ENCODE measurements at places on chromosomes 6 and 20. TPM values are rescaled to one million over a fixed set of nuclear protein-coding genes. Genes with fewer than 3 reads are reported as not detected.
A peak's percentile ranks its signal among the peaks of the same experiment; 100 is the strongest.

Gene SOX18
- total RNA-seq: not detected

Gene ENPP1
- total RNA-seq: not detected

Gene COL9A1
- not detected for total RNA-seq

Gene HMGCLL1
- not detected for total RNA-seq

Gene EYS
- total RNA-seq: not detected

Gene TFAP2C
- not detected for total RNA-seq

Gene PERP
- total RNA-seq: 4.4 TPM

Gene CFAP61
- not detected for total RNA-seq

Gene TNXB
- 2.9 TPM for total RNA-seq

Gene OR2H1
- total RNA-seq: not detected

DNA sequence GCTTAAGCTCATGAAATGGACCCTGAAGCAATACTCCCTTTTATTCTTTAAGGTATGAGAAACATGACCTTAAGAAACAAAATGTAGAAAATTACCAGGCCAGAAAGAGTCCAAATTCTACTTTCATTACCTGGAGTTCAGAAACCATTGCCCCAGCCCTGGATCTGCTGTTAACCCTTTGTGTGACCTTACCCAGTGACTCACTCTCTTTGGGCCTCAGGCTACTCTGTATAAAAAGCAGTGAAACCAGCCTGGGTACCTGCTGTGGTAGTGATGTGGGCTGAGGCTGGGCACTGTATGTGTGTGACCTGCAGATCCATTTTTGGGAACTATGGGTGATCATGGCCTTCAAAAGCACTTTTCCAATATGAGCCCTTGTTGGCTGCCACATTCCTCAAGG lies 47.2 kb downstream of the SLC9A8 start:
- no peak for DNase-seq

- no peak for DNase-seq
Observed at GRCh38 chr6:14283600-14284235, 166.1 kb downstream of the CD83 start.

DNA sequence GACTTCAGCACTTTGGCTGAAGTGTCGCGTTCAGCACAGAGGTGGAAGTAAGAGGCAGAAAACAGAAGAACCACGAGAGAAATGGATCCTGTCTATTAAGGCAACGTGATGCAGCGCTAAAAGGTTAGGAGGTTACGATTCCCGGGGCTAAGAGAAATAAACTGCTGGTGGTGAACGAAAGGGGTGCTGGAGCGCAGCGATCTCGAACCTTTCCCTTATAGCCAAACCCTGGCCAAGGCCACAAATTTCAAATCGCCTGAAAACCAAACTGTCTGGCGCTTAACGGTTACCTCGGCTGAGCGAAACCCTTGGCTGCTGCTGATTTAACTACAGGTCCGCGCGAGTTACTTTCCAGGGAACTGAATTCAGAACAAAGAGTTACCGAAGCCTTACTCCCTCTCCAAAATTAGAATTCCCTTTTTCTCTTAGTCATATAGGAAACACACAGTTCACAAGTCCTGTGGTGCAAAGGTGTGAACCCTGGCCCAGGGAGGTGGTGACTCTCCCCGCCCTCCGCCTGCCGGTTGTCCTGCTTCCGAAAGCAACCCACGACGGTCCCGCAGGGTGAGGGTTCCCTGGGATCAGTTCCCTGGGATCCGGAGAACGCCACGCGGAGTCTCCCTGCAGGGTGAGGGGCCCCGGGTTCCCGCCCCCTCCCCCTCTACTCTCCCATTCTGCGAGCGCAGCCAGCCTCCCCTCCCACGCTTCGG lies 1.3 kb upstream of the SLC35D3 start:
- DNase-seq: peak; percentile 26

DNA sequence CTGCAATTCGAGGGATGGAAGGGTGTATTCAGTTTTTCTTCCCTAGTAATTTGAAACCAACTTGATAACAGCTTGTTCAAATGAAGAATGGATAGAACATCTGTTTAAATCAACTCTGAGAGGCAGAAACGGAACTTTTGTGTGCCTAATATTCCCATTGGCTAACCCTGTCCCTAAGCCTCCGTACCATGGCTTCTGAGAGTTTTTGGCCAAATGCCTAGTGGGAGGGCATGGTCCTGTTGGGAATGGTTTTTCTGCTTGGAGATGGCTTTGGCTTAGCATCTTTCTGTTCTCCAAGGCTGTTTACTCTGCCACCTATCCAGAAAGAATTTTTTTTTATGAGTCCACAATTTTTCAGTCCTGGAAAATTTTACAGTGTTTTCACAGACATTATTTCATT lies 126.7 kb upstream of the MLIP start:
- DNase-seq: no peak

GRCh38 chr6:75206576-75207342 lies 906 bp upstream of the COL12A1 start:
- DNase-seq: no peak

GRCh38 chr6:138225953-138226352 lies 7.7 kb upstream of the PBOV1 start:
- no peak for DNase-seq

GRCh38 chr6:167654389-167654788 lies 172.3 kb upstream of the AFDN start:
- no peak for DNase-seq

- no peak for DNase-seq
Observed at GRCh38 chr20:50194422-50194830, 3.8 kb downstream of the CEBPB start.

- DNase-seq: no peak
Observed at GRCh38 chr20:36205026-36205425, 31.3 kb upstream of the AAR2 start.

GRCh38 chr6:113809826-113810225 lies 47.3 kb upstream of the MARCKS start:
- no peak for DNase-seq

GRCh38 chr6:169849396-169849795 lies 98.0 kb downstream of the ERMARD start:
- no peak for DNase-seq

- DNase-seq: peak; percentile 51
Observed at GRCh38 chr6:5214570-5215052, 46.1 kb downstream of the LYRM4 start.

DNA sequence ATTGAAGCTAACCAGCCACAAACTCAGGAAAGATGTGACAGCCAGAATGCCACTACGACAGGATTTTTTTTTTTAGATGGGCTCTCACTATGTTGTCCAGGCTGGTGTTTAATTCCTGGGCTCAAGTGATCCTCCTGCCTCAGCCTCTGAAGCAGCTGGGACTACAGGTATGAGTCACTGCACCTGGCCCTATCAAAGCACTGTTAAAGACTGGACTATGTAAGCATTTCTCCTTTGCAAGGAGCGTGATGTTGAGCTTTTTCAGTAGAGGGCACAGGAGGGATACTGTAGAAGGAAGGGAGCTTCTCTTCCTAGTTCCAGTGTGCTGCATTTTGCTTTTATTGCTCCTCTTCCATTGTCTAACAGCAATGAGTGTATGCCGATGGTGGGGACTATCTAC lies 35.8 kb downstream of the ZBTB9 start:
- DNase-seq: no peak

GRCh38 chr6:6639572-6639971 lies 51.1 kb downstream of the LY86 start:
- no peak for DNase-seq

GRCh38 chr6:125974214-125974866 lies 12.0 kb upstream of the TRMT11 start:
- no peak for DNase-seq

DNA sequence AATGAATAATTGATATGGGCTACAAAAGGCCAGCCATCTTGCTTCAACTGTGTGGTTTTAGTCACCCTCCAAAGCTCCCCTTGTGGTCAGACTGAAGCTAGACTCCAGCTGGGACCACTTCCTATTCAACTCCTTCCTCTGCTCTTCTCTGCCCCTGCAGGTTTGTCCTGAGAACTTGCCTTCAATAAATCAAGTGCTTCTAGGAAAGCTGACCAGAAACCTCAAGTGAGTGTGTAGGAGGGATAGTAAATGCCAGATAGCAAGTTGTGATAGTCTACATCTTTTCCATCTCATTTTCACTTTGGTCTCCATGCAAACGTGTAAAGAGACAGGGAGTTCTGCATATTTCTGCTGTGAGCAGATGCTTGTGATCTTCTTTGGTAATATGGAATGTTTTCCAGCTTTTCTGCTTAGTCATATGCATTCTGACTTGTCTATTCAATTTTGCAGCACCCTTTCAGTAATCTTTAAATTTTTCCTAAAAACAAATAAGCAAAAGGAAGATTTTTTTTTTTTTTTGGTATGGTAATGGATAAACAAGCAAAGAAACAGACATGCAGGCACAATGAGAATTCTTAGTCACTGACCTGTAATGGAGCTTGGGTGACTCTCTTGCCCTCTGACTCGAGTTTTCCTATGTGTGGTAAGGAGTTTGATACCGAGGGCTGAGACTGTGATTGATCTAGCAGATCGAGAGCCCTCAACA lies 201.3 kb upstream of the BTBD3 start:
- no peak for DNase-seq

GRCh38 chr6:57432919-57433684 lies 115.7 kb downstream of the PRIM2 start:
- no peak for DNase-seq

GRCh38 chr6:144493035-144493910 lies 208.1 kb downstream of the UTRN start:
- DNase-seq: no peak

- DNase-seq: no peak
Observed at GRCh38 chr6:20652299-20653084, 118.2 kb downstream of the CDKAL1 start.

- DNase-seq: no peak
Observed at GRCh38 chr20:43900121-43900466, 14.6 kb upstream of the TOX2 start.

GRCh38 chr6:146601352-146601751 lies 2.6 kb downstream of the ADGB start:
- no peak for DNase-seq

DNA sequence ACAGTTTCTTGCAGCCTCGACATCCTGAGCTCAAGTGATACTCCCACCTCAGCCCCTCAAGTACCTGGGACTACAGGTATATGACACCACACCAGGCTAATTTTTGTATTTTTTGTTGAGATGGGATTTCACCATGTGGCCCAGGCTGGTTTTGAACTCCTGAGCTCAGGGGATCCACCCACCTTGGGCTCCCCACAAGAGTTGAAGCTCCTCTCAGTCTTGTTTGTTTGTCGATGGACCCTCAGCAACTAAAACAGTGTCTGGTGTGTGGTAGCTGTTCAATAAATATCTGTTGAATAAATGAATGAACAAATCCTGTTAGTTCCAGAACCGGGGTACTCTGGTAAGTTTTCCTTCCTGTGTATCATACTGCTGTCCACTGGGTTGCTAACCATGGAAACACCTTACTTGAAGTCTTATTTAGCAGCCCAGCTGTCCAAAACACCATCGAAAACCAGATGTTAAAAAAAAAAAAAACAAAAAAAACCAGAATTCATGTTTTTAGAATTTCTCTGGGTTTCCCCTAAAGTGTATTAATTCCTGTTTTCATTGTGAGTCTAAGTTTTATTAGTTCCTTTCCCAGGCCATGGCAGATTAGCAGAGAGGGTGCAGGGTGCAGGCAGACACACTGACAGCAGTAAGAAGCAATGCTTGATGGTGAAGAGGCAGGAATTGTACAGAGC lies 7.8 kb upstream of the EZR start:
- no peak for DNase-seq

DNA sequence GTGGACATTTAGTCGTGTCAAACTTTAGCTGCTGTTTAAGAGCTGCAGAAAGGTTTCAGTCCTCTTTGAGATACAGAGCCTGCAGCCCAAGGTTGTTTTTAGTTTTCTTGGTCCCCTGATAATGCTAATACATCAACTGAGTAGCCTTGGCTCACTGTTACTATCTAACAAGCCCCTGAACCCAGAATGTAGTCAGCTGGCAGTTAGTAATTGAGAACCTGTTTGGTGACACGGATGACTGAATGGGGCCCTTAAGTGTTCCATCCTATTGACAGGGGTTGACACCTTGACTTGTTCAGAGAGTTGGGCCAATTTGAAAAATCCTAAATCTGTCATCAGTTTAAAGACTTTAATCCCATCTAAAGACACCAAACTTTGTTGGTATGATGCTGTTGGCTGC lies 2.8 kb downstream of the RTN4IP1 start:
- no peak for DNase-seq

- no peak for DNase-seq
Observed at GRCh38 chr6:100999034-100999597, 118.0 kb upstream of the ASCC3 start.

DNA sequence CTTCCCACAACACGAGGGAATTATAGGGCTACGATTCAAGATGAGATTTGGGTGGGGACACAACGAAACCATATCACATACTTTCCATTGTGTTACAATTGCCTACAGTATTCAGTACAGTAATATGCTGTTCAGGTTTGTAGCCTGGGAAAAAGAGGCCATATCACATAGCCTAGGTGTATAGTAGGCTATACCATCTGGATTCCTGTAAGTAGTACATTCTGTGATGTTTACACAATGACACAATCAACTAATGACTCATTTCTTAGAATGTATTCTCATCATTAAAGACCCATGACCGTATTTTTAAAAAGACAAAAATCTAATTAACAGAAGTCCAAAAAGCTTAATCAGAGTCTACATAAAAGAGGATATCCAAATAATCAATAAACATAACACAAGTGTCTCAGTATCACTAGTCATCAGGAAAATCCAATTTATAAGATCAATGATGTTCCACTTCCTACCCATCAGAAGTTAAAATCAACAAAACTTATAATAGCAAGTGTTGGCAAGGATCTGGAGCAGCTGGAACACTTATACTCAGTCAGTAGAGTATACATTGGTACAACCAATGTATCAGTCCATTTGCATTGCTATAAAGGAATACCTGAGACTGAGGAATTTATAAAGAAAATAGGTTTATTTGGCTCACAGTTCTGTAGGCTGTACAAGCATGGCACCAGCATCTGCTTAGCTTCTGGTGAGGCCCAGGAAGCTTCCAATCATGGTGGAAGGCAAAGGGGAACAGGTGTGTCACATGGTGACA lies 215.9 kb downstream of the CLVS2 start:
- DNase-seq: no peak

DNA sequence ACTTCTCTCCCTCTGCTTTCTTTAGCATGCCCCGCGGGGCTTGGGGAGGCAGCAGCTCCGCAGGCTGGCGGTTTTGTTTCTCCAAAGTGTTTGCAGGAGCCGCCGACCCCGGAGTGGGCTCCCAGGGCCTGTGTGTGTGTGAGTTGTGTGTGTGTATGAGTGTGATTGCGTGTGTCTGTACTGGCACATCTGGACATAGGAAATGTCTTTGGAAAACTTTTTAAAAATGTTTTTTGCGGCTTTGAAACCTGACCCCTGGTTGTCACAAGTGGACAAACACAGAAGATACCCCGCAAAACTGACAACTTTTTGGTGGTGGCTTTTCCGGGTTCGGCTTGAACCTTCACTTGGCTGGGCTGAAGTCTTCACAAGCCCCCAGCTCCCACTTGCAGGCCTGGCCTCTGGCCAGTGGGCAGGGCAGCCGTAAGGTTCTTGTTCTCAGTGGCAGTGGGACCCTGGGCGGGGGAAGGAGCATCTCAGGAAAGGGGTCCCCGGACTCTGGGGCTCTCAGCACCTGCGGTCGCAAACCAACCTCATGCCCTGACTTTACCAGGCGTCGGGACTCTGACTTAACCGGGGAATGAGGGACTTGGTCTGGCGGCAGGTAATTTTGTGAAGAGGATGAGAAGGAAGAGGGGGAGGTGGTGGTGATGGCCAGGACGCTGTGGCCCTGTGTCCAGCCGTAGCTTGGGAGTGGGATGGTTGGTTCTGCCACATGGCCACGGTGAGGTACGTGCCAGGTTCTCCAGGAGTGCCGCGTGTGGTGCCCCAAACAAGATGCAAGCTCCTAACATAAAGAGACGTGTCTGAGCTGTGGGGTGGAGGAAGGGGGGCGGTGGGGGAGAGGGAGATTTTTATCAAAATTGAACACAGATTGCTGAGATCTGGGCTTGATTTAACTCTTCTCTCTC lies 619 bp downstream of the DAAM2 start:
- DNase-seq: no peak

GRCh38 chr6:100461278-100461916 lies 3.3 kb downstream of the SIM1 start:
- no peak for DNase-seq
